ENCODE measurements at places on chromosomes 1 and 21.

DNA sequence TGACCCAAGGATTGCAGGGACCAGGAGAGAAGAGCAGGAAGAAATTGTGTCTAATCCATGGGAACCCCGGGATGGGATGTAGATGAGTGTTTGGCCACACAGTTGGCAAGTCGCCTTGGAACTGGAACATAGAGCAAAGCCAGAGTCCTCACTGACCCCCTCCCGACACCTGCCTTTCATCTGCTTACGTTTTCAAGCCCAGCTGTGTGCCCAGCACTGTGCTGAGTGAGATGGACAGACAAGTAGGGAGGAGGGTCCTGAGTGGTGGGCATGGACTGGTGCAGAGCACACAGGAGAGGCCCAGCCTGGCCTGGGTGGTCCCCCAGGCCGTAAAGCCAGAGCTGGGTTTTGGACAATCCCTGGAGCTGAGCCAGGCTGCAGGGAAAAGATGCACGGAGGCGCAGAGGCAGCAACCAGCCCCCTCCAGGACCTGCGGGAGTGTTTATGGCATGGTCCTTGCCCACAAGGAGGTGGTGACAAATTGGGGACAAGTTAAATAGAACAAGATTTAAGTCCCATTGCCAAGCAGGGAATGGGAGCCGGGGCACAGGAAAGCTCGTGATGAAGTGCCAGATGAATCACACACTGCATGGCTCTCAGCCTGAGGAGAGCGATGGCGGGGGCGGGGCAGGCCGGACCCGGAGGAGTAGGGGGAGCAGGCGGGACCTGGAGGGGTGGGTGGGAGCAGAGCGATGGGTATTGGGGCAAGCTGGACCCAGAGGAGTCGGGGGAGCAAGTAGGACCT is 157.8 kb upstream of the VAMP3 start:
- DNase-seq = no peak

- DNase-seq = peak; percentile 20
Observed at GRCh38 chr1:41241354-41241748, 755 bp downstream of the SCMH1 start.

DNA sequence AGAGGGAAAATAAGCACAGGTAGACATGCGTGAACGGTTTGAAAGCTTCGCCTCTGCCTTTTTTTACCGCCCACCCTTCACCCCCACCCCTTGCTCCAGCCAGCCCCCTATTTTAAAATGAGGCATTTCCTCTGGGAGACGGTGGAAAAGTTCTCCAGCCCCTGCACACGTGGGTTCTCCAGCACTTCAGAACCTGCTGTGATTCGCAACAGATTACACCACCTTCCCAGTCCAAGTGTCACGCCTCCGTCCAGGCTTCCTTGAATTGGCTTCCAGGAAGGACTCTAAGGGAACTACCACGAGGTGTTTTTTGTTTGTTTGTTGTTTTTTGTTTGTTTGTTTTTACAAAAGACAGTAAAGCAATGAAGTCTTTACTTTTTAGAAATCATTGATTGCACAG is 2.6 kb downstream of the LRRC7 start:
- no peak for DNase-seq

DNA sequence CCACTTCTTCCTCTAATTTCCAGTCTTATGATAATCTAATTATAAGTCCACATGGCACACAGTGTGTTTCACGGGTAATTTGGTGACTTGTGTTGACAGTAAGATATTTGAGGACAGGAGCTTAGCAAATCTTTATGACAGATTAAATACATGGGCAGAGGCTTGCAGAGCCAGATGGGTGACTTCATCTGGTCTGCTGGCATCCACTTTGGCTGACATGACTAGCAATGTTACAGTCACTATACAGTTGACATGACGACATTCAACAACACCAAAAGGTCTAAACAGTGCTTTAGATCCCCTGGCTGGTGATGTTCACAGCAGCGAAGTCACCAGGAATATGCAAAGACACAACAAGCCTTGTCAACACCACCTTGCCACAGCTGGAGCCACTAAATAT is 147.2 kb downstream of the ETS2 start:
- no peak for DNase-seq

DNA sequence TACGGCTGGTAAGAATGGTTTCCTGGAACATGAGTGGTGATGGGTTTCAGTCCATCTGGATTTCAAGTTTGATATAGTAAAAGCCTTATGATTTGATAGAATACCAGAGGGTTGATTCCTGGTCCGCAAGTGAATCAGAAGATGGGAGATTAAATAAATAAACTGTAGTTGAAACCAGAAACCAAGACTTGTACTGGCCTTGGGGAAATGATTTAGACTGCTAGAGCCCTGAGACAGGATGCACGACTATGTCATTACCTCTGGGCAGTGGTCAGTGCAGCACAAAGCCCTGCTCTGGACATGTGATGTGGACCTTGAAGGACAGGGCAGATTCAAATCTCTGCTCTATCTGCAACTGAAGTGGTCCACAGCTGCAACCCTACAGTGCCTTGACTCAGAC is 15.6 kb upstream of the FMOD start:
- no peak for DNase-seq

DNA sequence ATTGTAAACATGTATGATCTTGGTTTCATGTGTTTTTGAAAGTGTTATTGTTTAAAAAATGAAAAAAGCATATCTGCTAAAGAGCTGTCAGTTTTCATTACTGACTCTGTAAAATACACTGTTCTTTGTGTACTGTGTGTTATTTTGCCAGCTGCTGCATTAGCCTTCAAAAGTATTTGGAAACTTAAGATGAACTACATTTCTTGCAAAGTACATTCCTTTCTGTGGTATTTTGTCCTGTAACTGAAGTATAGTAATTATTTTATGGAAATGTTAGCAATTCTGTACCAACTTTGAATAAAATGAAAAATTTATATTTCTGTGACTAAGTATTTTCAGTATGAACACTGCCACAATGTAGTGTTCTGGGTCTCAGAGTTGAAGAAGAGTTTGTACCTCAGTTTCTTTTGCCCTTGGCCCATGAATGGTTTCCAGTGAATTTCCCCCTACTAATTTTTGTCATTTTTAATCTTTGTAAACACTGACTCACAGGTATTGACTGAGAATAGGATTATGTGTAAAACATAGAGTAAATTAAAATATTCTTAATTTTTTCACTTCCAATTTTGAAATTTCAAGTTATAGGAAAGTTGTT is 32.7 kb downstream of the MRPS6 start:
- no peak for DNase-seq

- DNase-seq = no peak
Observed at GRCh38 chr1:220983877-220984635, 104.8 kb downstream of the HLX start.

- DNase-seq = no peak
Observed at GRCh38 chr1:92910081-92910480, 51.2 kb downstream of the DIPK1A start.

- no peak for DNase-seq
Observed at GRCh38 chr1:45444609-45445131, 46.3 kb downstream of the TESK2 start.

GRCh38 chr1:39672551-39672947 is 642 bp upstream of the NT5C1A start:
- DNase-seq = peak; percentile 28

- DNase-seq = no peak
Observed at GRCh38 chr21:32192291-32193097, 86.4 kb downstream of the MIS18A start.

GRCh38 chr1:31906557-31906956 is 31.6 kb downstream of the PTP4A2 start:
- no peak for DNase-seq

DNA sequence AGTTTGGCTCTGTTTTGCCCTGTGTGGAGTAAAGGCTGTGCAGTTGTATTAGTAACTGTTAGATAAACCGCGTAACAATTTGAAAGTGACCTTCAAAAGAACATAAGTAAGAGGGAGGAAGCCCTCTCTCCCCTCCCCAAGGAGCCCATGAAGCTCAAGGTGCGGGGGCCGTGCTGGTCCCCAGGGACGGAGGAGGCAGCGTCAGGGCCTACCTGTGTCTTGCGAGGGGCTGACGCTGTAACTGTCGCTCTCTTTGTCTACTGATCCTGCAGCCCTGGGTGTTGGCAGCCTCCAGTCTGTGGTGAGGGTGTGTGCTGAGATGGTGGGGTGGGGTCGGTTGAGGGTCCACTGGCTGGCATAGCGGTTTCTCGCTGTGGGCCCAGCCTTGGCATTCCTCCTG is 176.6 kb downstream of the PCP4 start:
- DNase-seq = no peak

- DNase-seq = no peak
Observed at GRCh38 chr1:119953266-119953998, 57.1 kb upstream of the ADAM30 start.

DNA sequence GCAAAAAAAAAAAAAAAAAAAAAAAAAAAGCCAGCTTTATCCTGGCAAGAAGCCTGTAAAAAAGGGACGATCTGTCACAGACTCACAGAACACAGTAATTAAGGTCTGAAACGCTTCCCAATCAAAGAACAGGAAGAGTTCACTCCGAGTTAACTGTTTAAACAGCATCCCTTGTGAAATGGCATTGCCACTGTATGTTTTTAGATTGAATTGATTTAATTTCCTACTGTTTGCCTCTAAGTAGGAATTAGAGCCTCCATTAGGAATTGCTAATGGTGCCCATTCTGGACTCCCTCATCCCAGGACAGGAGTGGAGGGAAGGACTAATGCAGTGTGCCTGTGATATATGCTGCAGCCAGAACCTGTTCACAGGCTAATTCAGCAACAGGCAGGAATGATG is 370.8 kb downstream of the RWDD3 start:
- DNase-seq = no peak

GRCh38 chr1:99661780-99662179 is 15.9 kb downstream of the PALMD start:
- DNase-seq = no peak

DNA sequence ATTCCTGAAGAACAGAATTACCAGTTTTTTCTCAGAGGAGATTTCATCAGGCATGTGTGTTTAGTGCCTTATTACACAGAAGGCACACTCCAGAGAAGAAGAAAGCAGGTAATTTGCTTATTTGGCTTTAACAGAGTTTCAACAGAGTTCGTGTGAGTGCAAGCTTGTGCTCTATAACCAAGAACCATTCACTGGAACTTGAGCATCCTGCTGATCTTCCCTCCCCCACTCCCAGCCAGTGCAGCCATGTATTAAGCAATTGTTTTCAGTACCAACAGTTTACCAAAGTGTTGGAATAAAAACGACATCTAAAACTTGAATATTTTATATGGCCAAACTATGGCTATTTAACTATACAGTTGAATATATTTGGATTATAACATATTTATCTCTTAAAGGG is 4.3 kb downstream of the MGST3 start:
- DNase-seq = no peak

GRCh38 chr1:204684571-204685235 is 835 bp downstream of the LRRN2 start:
- no peak for DNase-seq

DNA sequence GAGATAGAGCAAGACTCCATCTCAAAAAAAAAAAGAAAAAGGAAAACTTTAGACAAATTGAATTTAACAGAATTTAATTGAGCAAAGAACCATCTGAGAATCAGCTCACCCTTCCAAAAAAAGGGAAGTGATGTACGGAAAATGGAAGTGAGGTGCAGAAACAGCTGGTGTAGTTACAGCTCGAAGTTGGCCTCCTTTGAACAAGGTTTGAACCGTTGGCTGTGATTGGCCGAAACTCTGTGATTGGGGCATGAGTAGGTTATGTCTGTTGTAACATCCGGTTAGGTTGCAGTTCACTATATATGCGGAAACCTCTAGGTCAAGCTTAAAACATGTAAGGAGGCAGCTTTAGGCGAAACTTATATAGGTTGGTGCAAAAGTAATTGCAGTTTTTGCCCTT is 97.9 kb upstream of the KIF26B start:
- no peak for DNase-seq

- DNase-seq = no peak
Observed at GRCh38 chr1:56024155-56024554, 555.2 kb downstream of the PLPP3 start.

DNA sequence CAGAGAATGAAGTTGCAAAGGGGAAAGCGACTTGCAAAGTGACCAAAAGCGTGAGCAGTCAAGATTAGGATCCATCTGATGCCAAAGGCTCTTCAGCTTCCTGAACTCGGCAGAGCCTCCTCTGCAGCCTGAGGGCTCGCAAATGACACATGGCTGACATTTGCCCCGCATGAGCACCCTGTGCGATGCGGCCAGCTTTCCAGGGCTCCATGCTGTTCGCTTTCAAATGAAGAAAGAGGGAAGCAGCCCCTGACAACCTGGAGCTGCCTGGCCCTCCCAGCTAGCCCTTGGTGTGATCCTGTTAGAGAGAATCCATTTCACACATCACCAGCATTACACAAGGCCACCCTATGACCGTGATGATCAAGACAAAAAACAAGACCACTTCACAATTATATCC is 20.2 kb upstream of the FAM131C start:
- DNase-seq = no peak

GRCh38 chr1:100219883-100220282 is 29.8 kb downstream of the DBT start:
- no peak for DNase-seq

GRCh38 chr1:63799820-63800219 is 26.0 kb downstream of the ROR1 start:
- no peak for DNase-seq

GRCh38 chr1:26336477-26337205 is 17.3 kb downstream of the CRYBG2 start:
- peak; percentile 80 for DNase-seq

GRCh38 chr1:199508653-199509052 is 518.9 kb upstream of the NR5A2 start:
- DNase-seq = no peak

DNA sequence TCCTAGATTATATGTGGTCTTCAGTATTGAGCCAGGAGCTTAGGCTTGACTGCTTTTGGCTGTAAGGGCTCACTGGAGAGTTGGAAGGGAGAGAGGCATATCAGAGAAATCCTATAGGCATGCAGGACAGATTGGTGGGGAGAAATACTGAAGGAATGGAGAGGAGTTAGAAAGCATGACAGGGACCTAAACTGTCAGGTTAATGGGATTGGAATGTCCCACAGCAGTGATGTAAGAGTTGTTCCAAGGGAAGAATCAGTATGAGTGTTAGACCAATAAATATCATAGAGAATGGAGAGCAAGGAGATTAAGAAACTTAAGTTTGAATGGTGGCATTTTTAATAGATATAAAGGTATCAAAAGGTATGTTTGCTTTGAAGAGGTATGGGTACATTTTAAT is 39.7 kb downstream of the SLC35A3 start:
- DNase-seq = no peak

Measured in activated naive CD4-positive, alpha-beta T cell (primary cell).